Aorta (tissue), 5 donors: ENCODE measurements at places on chromosomes 2 and 18.

- H3K36me3 ChIP-seq = no peaks in the 10 kb centered on the region
- DNase-seq = no peak
- no peak overlapping the region for H3K4me3 ChIP-seq
- H3K27ac ChIP-seq = no peak overlapping the region
- no peaks in the 10 kb centered on the region for H3K27me3 ChIP-seq
Observed at GRCh38 chr2:127726158-127726880, 25.0 kb downstream of the SFT2D3 start.

DNA sequence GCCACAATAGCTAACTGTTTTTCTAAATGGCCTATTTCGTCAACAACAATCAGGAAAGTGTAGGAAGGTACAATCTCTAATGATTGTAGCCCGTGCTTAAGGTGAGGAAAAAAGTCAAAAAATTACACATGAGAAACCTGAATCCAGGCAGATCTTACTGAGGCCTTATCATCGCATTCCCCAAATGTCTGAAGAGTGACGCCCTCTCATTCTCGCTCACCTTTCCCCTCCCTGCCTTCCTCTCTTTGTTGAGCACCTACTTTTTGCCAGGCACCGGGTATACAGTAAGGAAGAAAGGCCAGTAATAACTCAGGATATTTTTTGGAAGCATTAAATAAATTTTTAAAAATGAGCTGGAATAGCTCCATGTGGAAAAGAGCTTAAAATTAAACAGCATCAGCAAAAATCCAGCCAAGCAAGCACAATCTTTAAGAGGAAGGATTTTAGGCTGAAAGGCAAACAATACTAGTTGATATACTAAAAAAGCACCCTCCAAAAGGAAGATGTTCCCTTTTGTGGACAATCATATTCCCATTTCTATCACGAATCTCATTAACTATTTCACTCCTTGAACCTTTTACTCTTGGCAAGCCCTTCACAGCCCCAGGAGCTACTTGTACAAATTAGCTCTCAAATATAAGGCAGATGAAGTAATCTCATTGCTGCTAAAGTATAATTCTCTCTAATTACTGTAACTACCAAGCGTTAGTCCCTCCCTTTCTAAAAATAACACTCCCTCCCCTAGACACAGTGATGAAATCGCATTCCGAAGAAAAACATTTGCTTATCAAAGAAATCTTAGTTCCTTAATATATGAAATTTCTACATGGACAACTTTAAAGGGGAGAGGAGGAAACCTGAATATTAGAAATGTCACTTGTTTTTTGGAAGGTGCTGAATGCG lies 40.0 kb downstream of the STAT1 start:
- no peak overlapping the region for H3K4me3 ChIP-seq
- no peak for DNase-seq
- peaks cover 6% of the 10 kb centered on the region for H3K36me3 ChIP-seq
- H3K27ac ChIP-seq = no peak overlapping the region
- no peaks in the 10 kb centered on the region for H3K27me3 ChIP-seq

GRCh38 chr2:8489751-8490150 lies 192.1 kb upstream of the ID2 start:
- no peak overlapping the region for H3K27ac ChIP-seq
- no peak overlapping the region for H3K4me3 ChIP-seq
- no peak for DNase-seq
- H3K27me3 ChIP-seq = no peaks in the 10 kb centered on the region
- H3K4me1 ChIP-seq = no peaks in the 10 kb centered on the region

DNA sequence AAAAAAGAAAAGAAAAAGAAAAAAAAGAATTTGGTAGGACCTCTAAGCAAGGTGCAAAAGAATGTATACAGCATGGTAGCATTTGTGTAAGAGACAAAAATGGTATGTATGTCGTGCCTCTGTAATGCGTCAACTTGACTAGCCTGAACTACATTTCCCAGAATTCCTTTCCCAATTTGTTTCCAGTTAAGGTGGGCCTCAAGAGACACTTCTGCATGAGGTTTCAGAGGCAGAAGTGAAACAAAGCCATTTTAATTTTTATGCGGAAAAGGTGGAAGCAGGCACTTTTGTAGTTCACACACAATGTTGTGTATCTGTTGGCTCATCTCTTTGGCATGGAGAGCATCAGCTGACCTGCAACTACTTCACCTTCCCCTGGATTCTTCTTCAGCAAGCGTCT lies 56.5 kb upstream of the PAPOLG start:
- H3K27ac ChIP-seq = no peak overlapping the region
- H3K4me3 ChIP-seq = no peak overlapping the region
- DNase-seq = no peak
- no peaks in the 10 kb centered on the region for H3K27me3 ChIP-seq
- H3K4me1 ChIP-seq = no peaks in the 10 kb centered on the region
- H3K36me3 ChIP-seq = no peaks in the 10 kb centered on the region

DNA sequence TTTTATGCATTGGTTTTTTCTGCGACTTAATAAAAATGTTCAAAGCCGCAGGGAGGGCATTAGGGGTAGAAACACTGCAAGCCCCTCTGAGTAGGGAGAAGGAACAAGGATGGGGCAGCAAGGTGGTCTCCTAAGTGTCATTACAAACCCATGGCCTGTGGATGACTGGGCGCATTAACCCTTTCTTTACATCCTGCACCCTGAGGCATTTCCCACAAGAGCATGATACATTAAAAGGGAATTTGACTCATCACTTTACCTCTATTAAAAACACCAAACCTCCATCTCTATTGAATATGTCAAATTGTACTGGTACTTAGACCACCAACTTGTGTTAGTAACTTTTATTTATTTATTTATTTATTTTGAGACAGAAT lies 112.5 kb downstream of the VIT start:
- H3K36me3 ChIP-seq = no peaks in the 10 kb centered on the region
- H3K27me3 ChIP-seq = no peaks in the 10 kb centered on the region
- H3K27ac ChIP-seq = no peak overlapping the region
- no peak for DNase-seq

GRCh38 chr2:128372621-128373341 lies 54.1 kb upstream of the HS6ST1 start:
- DNase-seq = peak; percentile 65
- no peaks in the 10 kb centered on the region for H3K36me3 ChIP-seq
- H3K4me1 ChIP-seq = no peaks in the 10 kb centered on the region
- H3K4me3 ChIP-seq = no peak overlapping the region
- no peak overlapping the region for H3K27ac ChIP-seq

DNA sequence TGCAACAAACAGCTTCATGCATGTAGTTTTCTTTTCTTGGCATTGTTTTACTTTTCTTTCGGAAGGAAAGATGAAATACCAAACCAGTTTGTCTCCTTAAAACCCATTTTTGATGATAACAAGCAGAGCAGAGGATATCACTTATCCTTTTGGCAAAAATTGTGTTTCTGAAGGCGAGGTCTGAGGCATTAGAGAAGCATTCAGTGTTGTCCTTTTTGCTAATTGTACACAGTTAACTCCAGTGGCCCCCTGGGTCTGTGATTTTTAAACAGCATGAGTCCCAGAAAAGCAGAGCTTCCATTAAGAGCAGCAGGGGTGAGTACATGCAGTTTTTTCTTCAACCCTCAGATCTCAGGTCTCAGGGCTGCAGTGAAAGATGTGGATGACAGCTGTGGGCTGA lies 41.3 kb downstream of the TTC39C start:
- H3K27me3 ChIP-seq = no peaks in the 10 kb centered on the region
- no peaks in the 10 kb centered on the region for H3K36me3 ChIP-seq
- no peak overlapping the region for H3K4me3 ChIP-seq
- H3K27ac ChIP-seq = no peak overlapping the region
- DNase-seq = no peak

DNA sequence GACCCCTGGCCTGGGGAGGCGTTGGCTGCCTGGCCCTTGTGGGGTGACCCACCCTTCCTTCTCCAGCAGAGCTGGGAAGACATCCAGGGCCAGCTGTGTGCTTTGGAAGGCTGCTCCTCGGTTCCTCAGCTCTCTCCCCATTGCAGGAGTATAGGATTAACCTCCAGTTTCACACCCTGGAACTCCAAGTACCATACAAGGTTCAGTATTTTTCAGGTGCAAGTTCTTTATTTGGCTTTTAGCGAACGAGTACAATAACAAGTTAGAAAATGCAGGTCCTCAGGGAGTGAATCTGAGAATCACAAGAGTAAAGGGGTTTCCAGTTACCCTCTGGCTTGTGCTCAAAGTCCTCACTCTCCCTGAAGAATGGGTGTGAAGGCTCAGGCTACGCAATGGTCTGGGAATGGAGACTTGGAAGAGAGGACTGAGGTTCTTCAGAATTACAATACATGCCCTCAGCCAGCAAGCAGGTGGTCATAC lies 101.2 kb downstream of the APOB start:
- no peak overlapping the region for H3K4me3 ChIP-seq
- no peaks in the 10 kb centered on the region for H3K4me1 ChIP-seq
- DNase-seq = peak; percentile 44
- H3K27me3 ChIP-seq = no peaks in the 10 kb centered on the region

GRCh38 chr2:88250404-88250803 lies 80.3 kb downstream of the THNSL2 start:
- no peaks in the 10 kb centered on the region for H3K36me3 ChIP-seq
- DNase-seq = no peak

DNA sequence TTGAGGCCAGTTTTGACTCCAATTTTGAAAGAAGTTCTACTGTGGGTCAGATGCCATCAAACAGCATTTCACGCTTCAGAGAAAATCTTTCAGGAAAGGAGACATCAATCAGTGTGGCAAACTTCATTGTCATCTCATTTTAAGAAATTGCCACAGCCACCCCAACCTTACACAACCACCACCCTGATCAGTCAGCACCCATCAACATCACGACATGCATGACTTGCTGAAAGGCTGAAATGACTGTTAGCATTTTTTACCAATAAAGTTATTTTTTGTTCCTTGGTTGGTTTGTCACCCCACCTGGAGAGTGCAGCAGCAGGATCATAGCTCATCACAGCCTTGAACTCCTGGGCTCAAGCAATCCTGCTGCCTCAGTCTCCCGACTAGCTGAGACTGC lies 10.4 kb downstream of the DNAJC10 start:
- no peak overlapping the region for H3K4me3 ChIP-seq
- no peak for DNase-seq
- H3K27ac ChIP-seq = no peak overlapping the region
- no peaks in the 10 kb centered on the region for H3K36me3 ChIP-seq
- no peaks in the 10 kb centered on the region for H3K27me3 ChIP-seq
